ENCODE measurements at places on chromosomes 3 and 15. TPM values are rescaled to one million over a fixed set of nuclear protein-coding genes. Genes with fewer than 3 reads are reported as not detected.

SLC7A14 gene
- total RNA-seq = 0.14 TPM

FGF7 gene
- total RNA-seq = under 0.01 TPM

CHDH gene
- total RNA-seq = 0.23 TPM

TNNC1 gene
- total RNA-seq = not detected

CCDC13 gene
- total RNA-seq = 0.28 TPM

C3orf20 gene
- not detected for total RNA-seq

DNA sequence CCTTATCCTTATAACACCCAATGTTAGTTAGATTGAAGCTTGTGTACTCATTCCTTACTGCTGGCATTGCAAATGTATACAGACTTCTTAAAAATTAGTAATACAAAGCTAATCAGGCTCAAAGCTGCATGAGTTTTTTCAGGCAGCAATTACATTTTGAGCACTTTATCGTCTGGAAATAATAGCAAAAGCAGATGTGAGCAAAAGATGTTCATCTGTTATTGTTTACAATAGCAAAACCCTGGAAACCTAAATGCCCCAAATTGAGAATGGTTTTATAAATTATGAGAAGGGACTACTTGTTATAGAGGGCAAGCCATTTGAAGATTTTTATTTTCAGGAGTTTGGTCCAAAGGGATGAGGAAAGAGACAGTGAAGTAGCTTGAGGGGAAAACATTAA lies 126.4 kb downstream of the GADL1 start:
- DNase-seq = no peak

DNA sequence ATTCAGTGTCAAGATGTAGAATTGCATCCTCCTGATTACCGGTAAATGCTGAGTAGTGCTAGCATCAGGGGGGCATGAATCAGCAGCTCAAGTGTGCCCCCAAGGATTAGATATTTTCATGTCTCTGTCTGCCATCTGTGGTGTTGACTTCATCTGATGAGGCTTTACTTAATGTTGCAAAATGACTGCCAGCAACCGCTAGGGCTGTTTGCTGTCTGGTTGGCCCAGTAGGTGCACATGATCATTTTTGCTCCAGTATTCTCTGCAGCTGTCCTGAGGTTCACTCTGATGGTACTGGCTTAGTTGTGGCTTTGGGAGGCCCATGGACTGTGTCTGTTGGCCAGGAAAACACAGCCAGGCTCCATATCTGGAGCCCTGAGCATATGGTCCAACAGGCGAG lies 316.4 kb downstream of the SOX2 start:
- no peak for DNase-seq

DNA sequence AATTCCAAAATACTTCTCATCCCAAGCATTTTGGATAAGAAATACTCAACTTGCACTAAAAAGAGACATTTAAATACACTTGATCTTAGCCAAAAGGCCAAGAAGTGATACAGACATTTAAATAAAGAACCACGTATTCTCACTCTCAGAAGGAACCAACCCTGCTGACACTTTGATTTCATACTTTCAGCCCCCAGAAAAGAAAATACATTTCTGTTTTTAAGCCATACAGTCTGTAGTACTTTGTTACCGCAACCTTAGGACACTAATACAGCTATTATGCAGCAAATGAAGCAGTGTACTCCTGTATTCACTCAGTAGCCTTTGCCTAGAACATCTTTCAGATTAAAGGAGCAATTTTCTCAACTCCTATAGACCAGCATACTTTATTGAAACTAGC lies 86.7 kb downstream of the TBC1D5 start:
- DNase-seq = no peak

DNA sequence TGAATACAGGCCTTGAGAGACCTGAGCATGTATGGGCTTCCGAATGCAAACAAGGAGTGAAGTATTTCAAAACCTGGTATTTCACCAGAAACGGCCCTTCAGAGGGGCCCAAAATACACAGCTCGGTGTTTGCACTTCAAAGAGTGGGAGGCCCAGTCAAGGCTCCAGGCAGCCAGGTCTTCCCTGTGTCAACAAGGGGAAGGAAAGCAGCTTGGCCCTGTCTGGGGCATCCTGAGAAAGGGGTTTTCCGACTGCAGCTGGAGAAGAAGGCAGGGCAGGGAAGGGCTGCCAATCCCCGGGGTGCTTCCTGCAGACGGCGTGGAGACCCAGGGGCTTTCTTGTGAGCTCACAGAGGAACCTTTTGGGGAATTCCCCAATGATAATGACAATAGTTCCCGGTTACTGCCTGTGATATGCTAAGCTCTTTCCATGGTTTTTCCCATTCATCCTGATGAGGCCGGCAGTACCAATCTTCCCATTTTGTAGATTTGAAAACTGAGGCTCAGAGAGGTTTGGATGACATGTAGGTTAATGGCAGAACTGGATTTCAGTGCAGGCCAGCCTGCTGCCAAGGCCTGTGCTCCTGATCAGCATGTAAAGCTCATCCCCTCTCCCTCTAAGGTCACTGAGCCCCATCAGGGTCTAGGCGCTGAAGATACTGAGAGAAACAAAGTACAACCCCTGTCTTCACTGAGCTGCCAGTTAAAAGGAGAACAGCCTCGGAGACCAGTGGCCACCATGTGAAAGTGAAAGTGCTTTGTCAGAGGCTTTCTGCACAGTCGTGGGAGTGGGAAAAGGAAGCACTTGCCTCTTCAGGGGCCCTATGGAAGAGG lies 43.0 kb upstream of the TLE3 start:
- DNase-seq = peak; percentile 62

GRCh38 chr3:131401978-131402377 lies 20.4 kb downstream of the NUDT16 start:
- DNase-seq = no peak

DNA sequence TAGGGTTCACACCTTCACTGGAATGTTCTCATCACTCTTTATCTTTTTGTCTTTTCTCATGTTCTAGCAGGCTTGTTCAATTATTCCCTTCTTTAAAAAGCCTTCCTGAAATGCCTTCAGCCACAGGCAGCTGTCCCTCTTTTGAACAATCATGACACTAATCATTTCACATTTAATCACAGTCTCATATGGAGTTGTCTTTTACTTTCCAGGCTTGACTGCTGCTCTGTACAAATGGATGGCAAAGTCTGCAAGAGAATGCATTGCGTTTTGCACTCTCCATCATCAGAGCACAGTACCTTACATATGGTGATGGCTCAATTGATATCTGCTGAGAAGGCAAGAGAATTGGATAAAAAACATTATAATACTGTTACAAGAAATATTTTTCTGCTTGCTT lies 529.8 kb downstream of the DIPK2A start:
- DNase-seq = no peak

GRCh38 chr3:139827833-139828232 lies 107.2 kb upstream of the CLSTN2 start:
- no peak for DNase-seq

DNA sequence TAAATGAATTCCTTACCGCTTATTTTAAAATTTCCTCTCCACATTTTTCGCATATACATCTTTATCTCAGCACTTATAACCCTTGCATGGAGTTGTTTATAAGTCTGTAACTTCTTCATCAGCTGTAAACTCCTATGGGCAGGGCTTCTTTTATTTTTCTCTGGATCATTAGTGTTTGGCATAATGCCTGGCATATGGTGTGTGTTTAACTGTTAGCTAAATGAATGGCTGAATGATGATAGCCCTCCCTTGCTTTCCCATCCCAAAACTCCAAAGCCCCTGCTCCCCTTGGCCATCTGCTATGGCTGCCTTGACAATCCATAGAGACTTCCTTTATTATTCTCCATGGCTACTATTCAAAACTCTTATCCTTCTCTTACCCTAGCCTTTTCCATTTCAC lies 48.1 kb upstream of the SEMA6D start:
- no peak for DNase-seq

DNA sequence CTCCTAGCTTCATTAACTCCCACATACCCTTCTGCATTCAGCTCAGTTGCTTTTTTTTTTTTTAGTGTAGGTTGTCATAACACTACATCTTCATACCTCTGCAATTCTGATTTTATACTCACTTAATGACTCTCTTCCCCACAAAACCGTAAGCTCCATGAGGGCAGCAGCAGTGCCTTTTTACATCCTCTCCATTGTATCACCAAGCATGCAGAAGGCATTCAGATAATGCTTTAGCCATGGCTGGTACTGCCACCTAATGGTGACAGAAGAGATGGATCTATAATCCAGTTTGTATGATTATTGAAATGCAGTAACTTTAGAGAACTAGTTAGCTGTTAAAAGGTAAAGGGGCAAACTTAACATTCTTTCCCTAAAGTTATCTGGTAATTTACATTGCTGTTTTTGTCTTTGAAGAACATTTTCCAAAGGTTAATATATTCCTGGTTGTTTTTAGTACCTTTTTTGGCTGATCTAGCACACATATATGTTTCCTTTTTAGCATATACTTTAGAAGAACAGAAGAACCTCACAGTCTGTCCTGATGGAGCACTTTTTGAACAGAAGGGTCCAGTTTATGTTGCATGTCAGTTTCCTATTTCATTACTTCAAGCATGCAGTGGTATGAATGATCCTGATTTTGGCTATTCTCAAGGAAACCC lies 36.8 kb downstream of the ATP1B3 start:
- DNase-seq = peak; percentile 83

GRCh38 chr3:99874237-99875002 lies 56.8 kb downstream of the CMSS1 start:
- peak; percentile 26 for DNase-seq

DNA sequence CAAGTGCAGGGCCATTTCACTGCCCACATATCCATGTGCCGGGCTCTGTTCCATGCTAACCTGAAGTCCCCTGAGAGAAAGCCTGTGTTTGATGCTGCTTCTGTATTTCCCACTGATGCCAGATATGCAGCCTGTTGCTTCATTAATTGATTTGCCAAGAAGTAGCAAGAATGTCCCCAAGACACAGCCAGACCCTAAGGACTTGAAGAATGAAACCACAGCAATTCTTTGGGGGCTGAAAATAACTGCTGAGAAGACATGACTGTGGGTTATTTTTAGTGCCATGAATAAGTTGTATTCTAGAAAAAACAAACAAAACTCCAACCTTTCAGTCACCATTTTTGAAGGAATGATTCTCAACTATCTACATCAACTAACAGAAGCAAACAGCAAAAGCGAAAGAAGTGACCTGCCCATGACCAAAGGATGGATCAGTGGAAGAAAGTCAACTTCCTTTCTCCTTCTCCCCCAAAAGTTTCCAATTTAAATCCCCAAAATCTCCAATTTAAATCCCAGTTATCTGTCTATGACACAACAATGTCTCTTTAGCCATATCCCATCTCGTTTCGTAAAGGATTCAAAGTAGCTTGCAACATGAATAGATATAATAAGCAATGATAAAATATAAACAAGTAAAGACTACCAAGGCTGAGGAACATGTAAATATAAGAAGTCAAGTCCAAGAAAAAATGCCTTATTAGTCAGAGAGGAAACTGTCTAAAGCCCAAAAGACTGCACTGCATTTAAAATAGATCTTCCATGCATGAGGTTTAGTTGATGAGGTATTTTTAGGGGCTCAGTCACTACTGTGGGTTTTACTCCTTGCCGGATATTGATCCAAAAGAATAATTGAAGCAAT lies 226.8 kb downstream of the DTWD1 start:
- DNase-seq = no peak

DNA sequence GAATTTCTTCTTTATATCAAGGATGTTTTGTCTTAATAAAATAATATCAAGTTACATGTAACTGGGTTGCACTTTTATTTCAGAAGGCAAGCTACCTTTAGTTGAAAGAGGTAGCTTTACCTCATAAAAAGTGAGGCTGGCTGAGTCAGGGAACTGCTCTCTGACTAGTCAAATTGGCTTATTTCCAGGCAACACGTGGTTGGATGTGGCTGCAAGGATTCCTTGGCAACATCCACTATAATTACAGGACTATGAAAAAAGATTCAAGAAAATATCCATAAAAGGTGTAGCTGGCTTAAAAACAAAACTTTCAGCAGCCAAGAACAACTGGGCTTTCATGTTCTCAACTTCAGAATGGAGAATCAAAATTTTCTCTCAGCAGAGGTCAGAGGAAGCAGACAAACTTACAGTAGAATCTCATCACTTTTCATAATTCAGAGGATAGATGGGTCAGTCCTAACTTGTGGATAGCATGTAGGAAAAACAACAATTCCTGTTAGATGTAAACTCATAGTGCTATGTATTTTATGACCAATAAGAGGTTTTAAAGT lies 779.1 kb downstream of the MECOM start:
- DNase-seq = peak; percentile 95

- DNase-seq = no peak
Observed at GRCh38 chr3:120028271-120029047, 65.8 kb downstream of the GSK3B start.

GRCh38 chr15:95017666-95018328 lies 786.4 kb downstream of the MCTP2 start:
- peak; percentile 96 for DNase-seq

- DNase-seq = no peak
Observed at GRCh38 chr3:64983583-64984359, 296.0 kb upstream of the ADAMTS9 start.

DNA sequence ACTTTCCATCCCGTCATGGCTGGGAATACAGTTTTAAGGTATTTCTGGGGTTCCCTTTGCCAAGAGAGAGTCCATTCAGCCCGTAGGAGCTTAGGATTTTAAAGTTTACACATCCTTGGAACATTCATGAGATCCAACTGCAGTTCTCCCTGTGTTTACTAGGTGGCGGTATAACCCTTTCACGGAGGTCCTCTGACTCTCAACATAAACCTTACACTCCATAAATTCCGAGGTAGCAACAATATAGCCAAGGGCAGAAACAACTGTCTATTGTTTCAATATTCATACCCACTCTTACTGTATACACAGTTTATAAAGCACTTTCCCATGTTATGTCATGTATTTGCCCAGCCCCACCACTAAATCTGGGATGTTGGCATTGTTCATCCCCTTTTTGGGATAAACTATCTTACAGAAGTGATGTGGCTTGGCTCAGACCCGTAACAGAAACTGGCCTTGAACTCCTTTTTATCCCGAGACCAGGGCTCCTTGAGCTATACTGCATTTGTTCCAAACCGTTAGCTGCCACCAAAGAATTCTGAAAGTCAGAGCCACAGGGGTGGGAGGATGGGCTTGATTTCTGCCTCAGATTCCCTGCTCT lies 69.2 kb upstream of the COL6A5 start:
- peak; percentile 75 for DNase-seq

DNA sequence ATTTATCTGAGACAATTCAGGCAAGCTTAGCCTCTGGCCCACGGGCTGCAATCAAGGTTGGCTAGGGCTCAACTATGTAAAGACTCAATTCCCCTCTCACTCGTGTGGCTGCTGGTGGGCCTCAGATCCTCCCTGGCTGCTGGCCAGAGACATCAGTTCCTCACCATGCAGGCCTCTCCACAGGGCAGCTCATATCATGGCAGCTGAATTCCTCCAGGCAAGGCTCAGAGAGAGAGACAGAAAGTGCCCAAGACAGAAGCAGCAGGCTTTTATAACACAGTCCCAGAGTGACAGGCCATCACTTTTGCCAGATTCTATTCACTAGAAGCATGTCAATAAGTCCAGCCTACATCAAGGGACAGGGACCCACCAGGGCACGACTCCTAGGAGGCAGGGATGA lies 63.2 kb downstream of the XXYLT1 start:
- DNase-seq = no peak

GRCh38 chr3:117874028-117874690 lies 1160.5 kb downstream of the IGSF11 start:
- DNase-seq = no peak

GRCh38 chr3:187551416-187551815 lies 118.8 kb downstream of the SST start:
- DNase-seq = no peak

All from dermis blood vessel endothelial cell (primary cell).